ENCODE measurements at places on chromosomes 1 and 21.

DNA sequence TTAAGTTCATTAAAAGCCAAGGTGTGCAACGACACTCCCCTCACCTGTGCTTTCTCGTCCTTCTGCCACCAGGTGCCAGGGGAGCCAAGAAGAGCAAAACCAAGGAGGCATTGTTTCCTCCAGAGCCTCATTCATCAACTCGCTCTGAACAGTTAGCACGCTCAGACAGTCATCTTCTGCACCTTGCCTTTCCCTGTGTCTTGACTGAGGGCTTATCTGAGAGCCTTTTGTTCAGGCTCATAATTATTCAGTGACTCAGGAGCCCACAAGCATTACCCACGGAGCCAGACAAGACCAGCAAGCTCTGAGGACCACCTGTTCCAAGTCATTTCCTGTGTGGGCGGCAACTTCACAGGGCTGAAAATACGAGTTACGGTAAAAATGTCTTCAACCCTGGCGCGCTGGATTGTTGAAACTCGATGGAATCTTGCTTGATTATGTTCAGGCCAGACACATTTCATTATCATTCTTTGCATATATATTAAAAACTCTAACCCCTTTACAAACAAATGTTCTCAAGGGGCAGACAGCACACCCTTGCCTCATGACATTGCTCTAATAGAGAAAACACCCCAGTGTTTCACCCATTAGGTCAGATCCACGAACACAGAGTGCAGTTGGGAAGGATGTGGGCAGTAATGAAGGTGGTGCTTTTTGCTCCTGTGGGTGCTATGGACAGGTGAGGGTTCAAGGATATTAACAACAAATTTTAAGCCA lies 89.7 kb upstream of the RUNX1 start:
- DNase-seq = peak; percentile 64

- DNase-seq = no peak
Measured at GRCh38 chr1:117686907-117687306, 81.1 kb downstream of the TENT5C start.

- DNase-seq = no peak
Measured at GRCh38 chr1:178644308-178645120, 80.5 kb upstream of the RALGPS2 start.

DNA sequence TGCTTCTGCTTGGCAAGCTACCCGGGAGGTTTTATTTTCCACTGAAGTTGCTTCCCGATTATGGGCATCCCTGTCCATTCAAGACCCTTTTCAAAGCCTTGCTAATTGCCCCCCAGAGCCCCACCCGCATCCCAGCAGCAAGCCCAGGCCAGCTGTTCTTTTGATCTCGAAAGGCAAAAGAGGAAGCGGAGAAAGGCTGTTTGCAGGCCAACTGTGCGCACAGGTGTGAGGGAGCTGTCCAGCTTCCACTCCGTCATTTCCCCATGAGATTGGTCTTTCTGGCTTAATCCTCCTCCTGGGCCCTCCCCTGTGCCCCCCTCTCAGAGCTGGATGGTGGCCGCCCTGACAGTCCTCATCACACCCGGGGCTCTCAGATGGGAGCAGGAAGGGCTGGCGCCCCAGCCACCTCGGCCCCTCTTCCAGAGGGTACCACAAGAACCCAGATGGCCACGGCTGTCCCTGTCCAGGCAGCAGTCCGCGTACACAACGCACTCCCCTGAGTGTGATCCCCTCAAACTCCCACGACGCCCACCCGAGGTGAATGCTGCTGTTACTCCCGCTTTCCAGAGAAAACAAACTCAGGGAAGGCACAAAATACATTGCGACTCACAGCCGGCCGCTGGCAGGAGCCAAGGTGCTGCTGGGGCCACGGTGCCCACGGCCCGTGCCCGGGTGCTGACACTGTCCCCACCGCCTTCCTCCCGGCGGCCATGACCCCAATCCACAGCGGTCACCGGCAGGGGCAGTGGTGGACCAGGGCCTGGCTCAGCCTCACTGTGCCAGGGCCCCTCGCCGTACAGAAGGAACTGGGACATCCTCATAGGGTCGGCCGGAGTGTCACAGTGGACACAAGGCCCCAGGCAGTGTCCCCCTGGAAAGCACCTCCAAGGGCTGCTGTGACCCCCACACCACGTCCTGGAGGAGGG lies 121.9 kb downstream of the CRYAA start:
- DNase-seq = peak; percentile 20

GRCh38 chr1:6547301-6547700 lies 7.0 kb downstream of the NOL9 start:
- no peak for DNase-seq

GRCh38 chr1:111743679-111744101 lies 4.5 kb upstream of the INKA2 start:
- DNase-seq = no peak

GRCh38 chr1:32068957-32069588 lies 3.7 kb upstream of the TMEM39B start:
- DNase-seq = no peak

DNA sequence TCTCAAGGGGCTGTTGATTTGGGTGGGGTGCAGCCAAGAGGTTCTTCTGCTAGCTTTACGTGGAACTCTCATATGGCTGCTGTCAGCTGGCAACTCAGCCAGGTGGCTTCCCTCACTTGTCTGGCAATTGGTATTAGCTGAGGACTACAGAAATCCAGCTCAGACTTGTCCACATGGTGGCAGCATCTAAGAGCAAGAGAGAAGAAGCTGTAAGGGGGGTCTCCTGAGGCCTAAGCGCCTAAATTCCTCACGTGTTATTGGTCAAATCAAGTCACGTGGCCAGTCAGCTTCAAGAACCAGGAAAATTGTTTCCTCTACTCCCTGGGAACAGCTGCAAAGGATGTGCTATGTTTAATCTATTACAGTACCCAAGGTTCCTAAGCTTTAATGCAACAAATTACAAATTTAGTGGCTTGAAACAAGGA lies 4.2 kb upstream of the DYRK3 start:
- DNase-seq = peak; percentile 63

DNA sequence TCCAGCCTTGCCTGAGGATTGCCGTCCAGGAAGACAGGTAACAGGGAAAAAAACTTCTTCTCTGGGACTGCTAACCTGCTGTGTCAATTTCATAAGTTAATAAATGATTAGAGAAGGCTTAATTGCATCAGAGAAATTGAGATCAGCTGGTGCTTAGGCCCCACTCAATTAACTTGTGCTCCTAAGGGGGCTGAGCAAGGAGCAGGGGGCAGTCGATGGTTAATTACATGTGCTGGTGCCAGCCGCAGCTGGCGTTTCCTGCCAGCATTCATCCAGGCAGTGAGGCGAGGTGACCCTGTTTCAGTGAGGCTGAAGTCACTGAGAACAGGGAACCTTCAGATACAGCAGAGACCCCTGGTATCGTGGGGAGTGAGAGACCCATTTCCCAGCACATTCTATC lies 60.0 kb downstream of the FAM163A start:
- no peak for DNase-seq

- DNase-seq = no peak
Measured at GRCh38 chr1:201628490-201628889, 89.6 kb downstream of the NAV1 start.

GRCh38 chr1:203519053-203519840 lies 25.3 kb downstream of the OPTC start:
- DNase-seq = no peak

GRCh38 chr1:173095632-173096031 lies 44.9 kb upstream of the TNFSF18 start:
- DNase-seq = no peak

- no peak for DNase-seq
Measured at GRCh38 chr1:209208648-209209047, 374.9 kb upstream of the CAMK1G start.

DNA sequence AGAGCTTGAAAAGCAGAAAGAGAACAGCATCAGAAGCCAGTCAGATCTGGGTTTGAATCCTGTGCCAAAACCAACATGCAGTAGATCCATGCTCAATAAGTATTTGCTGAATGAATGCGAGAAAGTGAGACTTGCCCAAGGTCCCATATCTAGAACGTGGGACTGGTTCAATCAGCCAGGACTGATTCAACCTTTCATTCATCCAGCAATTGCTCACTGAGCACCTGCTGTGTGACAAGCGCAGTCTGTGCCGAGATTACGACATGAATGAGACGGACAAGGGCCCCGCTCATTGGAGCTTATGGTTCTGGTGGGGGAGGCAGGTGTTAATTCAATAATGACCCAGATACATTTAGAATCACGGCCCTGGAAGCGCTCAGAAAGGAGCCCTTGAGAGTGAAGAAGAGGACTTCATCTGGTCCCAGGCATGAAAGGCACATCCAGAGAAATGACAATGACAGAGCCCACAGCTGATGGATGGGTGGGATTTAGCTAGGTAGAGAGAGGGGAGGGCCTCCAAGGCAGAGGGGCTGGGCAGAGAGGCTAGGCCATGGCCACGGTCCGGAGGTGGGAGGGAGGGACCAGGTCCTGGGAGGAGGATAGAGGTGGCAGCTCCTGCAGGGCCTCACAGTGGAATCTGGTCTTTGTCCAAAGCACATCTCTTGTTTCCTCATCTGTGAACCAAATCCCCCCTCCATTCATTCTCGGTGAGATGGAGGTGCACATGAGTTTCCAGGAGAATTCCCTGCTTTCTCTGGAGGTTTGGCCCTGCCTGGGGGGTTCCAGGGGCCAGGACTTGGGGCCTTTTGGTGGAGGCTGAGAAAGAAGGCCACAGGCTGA lies 4.2 kb upstream of the FAM131C start:
- no peak for DNase-seq

GRCh38 chr1:81558291-81559076 lies 242.2 kb upstream of the ADGRL2 start:
- no peak for DNase-seq

- no peak for DNase-seq
Measured at GRCh38 chr21:42691901-42692559, 38.6 kb downstream of the PDE9A start.

- DNase-seq = no peak
Measured at GRCh38 chr1:246503341-246503740, 3.7 kb downstream of the SMYD3 start.

DNA sequence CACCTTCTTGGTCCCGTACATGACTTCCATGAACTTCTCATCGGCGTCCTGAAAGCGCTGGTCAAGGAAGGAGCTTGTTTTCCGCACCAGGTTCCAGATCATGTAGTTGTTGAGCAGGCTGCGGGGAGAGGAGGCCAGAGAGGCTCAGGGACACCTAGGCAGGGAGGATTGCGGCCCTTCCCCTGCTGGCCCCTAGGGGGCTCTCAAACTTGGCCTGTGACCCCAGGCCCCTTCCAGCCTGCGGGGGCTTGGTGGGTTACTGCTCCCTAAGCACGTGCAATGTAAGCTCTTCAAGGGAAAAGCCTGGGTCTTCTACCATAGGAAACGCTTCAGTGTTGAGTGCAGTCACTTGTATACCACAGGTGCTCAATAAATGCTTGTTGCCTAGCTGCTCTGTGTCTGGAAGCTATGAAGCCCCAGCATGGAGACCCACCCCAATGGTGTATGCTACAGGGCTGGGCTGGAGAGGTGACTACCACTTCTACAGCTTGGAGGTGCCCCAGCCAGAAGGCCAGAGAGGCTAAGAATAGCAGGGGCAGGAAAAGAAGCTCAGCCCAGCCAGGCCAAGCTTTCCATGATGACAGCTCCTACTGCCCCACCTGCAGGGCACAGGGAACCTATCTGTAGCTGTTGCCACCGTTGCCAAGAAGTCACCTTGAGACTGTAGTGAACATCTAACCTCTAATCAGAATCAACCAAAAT lies 45.1 kb downstream of the ECE1 start:
- peak; percentile 11 for DNase-seq

DNA sequence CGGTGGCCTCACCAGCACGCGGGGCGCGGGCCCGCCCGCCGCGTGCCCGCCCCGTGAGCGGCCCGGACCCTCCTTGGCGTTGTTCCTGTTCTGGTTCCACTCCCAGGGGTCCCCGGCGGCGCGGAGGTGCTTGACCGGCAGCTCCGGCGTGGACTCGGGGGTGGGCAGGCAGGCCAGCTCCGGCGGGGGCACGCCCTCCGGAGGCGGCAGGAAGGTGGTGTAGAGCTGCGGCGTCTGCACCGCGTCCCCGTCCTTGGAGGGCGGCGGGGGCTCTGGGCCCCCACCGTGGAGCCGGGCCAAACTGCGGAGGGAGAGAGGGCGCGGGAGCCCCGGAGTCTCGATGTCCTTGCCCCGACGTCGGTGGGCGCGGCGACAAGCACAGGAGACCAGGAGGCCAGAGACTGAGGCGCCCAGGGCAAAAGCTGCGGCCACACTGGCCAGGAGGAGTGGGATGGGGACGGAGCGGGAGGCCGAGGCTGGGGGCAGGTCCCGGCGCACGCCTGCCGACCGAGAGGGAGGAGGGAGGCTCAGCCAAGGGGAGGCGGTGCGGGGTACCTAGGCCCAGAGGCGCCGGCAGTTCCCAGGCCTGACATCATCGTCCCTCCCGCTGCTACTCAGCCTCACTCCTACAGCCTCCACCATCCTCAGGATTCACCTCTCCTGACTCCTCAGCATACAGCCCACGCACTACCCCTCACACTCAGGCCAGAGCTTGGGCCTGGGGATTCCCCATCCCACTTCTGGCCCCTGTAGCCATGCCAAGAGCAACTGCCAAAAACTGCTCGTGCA lies 13.2 kb downstream of the SEMA6C start:
- no peak for DNase-seq

DNA sequence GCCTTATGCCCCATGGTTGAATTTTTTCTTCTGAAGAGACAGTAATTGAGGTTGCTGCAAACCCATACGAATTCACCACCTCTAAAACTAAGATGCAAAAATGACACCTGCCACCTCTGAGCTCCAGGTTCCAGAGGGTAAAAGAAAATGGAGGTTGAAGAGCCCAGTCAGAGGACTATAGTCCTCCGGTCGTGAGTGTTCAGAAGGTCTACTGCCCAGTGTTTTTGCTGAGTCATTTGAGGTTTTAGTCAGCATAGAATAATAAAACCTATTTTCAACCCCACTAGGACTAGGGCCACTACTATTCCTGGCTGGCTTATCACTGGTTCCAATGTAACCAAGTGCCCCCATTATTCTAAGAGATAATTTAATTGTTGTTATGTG lies 12.9 kb upstream of the SLAMF7 start:
- DNase-seq = no peak

- no peak for DNase-seq
Measured at GRCh38 chr1:246860401-246860800, 71.3 kb downstream of the AHCTF1 start.

GRCh38 chr21:45341779-45342178 lies 54.1 kb upstream of the POFUT2 start:
- DNase-seq = no peak

DNA sequence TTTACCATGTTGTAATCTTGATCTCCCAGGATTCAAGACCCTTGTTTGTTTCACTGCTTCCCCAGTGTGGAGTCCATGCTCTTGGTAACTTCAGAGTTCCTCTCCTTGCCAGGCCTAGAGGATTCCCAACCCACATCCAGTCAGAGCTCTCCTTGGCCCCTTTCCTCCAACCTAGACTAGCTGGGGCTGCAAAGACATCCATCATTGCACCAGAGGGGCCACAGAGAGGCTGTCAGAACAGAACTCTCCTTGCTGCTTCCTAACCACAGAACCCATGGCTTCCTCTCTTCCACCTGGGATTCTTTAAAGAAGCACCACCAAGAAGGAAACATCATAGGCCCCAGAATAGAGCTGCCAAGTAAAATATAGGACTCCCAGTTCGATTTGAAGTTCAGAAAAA lies 81.0 kb downstream of the HMGB4 start:
- no peak for DNase-seq
